ENCODE measurements at places on chromosomes 5 and 9.

- no peak for DNase-seq
These were observed 5.7 kb downstream of the EGR1 start for GRCh38 chr5:138471052-138471361.

GRCh38 chr9:96136992-96137670 is 164.8 kb downstream of the HSD17B3 start:
- DNase-seq: no peak

DNA sequence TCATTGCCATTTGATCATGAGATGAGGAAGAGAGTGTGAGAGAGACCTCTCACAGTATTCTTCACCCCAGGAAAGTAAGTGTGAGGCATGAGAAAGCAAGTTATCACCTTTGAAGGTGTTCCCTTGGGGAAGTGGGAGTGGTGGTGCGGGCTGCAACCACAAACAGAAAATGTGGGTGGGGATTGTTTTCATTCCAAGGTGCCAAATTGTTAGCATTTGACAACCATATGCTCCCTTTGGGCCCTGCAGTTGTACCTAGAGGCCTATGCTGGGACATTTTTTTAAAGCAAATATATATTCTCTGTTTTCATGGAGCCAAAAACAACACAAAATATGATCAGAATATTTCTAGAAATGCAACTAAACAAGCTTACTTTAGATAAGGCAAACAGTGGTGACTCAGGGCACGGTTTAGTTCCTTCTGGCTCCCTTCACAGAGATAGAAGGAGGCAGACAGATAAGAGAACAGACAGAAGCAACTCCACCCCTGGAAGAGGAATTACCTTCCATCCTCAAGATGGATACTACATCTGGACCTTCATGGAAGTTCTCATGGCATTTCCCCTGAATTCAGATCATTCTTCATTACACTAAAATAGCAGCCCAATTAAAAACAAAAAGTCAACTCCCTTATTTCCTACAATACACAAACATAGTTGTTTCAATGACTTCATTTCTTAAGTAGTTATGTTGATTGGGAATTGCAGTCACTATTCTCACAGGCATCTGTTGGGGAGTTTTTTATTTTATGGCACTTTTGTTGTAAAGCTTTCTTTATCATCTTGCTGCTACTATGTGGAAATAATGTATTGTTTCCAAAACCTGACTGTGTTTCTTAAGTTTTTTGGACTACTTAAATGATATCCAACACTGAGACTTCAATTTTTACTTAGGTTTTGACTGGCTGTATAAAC is 416.6 kb downstream of the PLK2 start:
- no peak for DNase-seq

- no peak for DNase-seq
These were observed 4.0 kb upstream of the RANBP3L start for GRCh38 chr5:36305571-36306326.

GRCh38 chr9:8679371-8679822 is 879.8 kb upstream of the DMAC1 start:
- DNase-seq: no peak

GRCh38 chr5:146337928-146338327 is 711 bp upstream of the POU4F3 start:
- DNase-seq: no peak

- no peak for DNase-seq
These were observed 23.1 kb downstream of the SHLD3 start for GRCh38 chr5:65647941-65648340.

DNA sequence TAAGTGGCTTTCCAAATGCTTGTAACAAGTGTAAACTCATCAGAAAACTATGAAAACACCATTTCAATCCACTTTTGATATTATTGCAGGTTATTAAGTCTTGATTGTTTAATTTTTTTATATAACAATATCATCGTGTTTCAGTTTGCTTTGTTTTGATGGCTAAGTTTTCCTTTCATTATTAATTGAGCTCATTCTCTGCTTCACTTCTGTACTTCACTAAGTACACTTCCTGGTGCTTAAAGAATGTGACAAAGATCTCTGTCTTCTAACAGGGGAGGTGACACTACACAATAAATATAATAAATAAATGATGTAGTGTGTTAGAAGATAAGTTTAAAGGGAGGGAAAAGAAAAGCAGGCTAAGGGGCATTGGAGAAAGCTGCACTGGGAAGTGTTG is 13.0 kb upstream of the RAD23B start:
- DNase-seq: no peak

DNA sequence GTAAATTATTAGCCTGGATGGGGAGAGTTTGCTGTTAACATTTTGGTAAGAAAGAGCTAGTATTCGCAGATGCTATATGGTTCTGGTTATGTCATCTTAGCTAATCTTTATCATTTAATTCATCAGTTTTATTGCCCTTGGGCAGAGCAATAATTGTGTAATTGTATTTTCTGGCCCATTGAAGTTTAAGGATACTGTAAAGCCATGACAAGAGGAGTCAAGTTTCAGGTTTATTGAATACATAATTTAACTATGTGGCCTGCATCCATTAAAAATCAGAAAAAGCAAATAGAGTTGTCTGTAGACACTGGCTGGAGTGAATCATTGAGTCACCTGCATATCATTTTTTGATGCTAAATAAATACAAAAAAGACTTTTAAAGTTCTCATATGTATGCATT is 255.8 kb downstream of the PRELID2 start:
- no peak for DNase-seq
